ENCODE measurements at places on chromosomes 12 and 14.

DNA sequence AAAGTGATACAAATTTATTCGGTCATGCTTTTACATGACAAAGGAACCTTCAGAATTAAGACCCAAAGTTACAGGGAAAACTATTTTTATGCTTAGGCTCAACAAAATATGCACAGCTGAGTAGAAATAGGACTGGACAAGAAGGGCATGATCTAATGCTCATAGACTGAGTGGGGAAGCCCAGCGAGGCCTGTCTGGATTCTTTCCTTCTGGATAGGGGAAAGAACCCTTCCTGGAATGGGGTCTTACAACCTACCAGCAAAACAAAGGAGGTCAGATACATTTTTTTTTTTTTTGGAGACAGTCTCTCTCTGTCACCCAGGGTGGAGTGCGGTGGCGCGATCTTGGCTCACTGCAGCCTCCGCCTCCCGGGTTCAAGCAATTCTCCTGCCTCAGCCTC is 2.2 kb upstream of the DDX55 start:
- DNase-seq, result no peak

DNA sequence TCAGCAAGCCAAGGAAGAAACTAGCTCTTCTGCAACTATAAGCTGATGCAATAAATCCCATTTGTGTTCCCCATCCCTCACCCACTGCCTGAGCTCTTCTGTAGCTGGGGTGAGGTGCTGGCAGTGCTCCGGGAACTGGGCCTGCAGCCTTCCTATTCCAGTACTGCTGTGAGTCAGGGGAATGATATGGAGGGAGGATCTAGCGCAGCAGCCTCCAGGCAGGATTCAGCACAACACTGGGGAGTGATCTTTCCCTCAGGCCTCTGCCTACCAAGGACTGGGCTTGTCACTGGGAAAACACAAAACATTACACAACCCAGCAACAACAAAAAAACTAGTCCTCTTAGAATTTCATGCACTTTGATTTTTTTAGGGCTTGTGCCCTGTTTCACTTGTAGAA is 58.7 kb downstream of the ST8SIA1 start:
- DNase-seq, result no peak

- DNase-seq, result no peak
Observed at GRCh38 chr14:100312877-100313400, 6.7 kb upstream of the SLC25A29 start.

GRCh38 chr12:84131076-84131475 is 781.5 kb downstream of the SLC6A15 start:
- DNase-seq, result no peak

DNA sequence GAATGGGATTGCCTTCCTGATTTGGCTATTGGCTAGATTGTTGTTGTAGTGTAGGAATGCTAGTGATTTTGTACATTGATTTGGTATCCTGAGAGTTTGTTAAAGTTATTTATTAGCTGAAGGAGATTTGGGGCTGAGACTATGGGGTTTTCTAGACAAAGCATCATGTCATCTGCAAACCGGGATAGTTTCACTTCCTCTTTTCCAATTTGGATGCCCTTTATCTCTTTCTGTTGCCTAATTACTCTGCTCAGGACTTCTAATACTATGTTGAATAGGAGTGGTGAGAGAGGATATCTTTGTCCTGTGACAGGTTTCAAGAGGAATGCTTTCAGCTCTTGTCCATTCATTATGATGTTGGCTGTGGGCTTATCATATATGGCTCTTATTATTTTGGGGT is 265.7 kb upstream of the MGAT4C start:
- DNase-seq, result no peak

GRCh38 chr12:130070126-130070611 is 92.1 kb upstream of the FZD10 start:
- no peak for DNase-seq

DNA sequence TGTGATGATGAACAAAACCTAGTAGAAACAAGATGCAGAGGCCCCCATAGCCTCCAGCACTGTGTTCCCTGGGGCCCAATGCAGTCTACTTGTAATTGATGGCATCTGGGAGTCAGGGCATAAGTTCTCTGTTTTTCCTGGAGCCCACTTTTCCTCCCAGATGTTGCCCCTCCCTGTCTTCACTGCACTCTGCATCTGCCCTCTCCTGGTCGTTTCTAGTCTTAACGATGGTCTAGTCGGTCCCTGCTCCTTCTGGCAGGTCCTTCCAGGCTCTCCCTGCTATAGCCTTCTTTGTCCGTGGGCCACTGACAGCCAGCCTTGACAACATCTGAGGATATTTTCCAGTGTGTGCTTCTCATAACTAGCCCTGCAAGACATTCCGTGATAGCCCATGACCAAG is 208.3 kb downstream of the GXYLT1 start:
- no peak for DNase-seq

GRCh38 chr12:25681580-25681979 is 128.5 kb upstream of the LMNTD1 start:
- no peak for DNase-seq

DNA sequence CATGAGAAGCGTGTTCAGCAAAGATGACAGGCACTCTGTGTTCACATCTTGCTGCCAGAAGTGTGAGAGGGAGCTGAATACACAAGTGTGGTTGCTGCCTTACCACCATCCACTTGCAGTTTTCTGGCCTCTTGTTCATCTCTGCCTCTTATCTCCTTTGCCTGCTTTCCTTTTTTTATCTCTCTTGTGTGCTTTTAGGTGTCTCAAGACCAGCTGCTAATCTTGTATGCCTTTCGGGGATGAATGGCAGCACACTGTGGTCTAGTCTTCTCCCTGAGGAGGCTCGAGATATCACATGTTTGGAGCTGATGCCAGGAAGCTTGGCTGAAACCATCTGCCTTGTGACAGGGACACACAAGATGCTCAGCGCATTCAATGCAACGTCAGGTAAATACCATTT is 17.2 kb downstream of the FAM234B start:
- no peak for DNase-seq

GRCh38 chr12:26317942-26318575 is 122.7 kb downstream of the SSPN start:
- no peak for DNase-seq

- no peak for DNase-seq
Observed at GRCh38 chr14:82379291-82379690, 845.6 kb upstream of the SEL1L start.

- DNase-seq, result no peak
Observed at GRCh38 chr14:77064521-77065178, 33.4 kb upstream of the CIPC start.

DNA sequence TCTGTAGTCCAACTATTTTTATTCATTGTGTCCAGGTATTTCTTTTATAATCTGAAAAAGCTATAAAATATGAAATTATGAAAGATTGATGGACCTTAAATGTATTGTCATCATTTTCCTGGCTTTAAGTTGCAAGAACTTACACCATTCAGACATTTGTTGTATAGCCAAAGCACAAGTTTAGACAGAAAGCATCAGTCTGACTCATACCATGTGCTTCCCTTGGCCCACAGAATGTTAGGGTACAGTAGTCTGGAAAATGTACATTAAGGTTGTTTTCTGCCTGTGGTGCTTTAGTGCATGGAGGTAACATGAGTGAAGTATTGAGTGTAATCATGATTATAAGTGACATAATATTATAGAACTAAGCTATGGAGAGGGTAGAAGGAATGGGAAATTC is 1002.5 kb downstream of the BCL11B start:
- DNase-seq, result no peak

GRCh38 chr12:128823216-128823915 is 392 bp downstream of the SLC15A4 start:
- no peak for DNase-seq

DNA sequence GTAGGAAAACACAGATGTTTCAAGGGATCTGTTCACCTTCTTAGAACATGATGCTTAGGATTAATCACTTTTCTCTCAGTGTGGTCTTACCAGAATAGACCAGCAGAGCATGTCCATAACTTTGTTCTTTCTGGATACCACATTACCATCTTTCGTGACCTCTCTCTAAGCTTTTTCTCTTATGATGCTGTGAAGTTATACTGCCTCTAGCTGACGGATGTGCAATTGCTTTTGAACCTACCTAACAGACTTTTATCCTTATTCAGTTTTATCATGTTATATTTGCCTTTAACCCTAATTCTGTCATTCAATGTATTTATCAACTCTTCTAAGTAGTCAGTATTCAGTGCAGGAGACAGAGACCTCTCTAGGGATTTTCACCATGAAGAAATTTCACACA is 246.7 kb downstream of the DACT1 start:
- no peak for DNase-seq

DNA sequence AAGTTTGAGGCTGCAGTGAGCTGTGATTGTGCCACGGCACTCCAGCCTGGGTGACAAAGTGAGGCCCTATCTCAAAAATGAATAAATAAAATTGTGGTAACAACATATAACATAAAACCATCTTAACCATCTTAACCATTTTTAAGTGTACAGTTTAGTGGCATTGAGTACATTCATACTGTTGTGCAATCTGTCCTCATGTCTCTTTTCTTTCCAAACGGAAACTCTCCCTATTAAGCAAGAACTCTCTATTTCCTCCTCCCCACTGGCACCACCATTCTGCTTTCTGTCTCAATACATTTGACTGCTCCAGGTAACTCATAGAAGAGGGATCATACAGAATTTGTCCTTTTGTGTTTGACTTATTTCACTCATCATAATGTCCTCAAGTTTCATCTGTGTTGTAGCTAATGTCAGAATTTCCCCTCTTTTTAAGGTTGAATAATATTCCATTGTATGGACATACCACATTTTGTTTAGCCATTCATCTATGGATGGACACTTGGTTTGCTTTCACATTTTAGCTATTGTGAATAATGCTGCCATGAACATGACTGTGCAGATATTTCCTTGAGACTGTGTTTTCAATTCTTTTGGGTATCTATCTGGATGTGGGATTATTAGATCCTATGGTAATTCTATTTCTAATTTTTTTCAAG is 4.4 kb upstream of the MARK3 start:
- DNase-seq, result no peak

DNA sequence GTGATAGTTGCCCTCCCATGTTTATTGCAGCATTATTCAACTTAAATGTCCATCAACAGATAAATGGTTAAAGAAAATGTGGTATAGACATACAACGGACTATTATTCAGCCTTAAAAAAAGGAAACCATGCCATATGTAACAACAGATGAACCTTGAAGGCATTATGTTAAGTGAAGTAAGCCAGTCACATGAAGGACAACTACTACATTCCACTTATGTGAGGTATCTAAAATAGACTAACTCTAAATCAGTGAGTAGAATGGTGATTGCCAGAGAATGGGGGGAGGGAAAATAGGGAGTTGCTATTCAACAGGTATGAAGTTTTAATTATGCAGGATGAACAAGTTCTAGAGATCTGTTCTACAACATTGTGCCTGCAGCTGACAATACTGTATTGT is 10.1 kb downstream of the PCNX4 start:
- no peak for DNase-seq

DNA sequence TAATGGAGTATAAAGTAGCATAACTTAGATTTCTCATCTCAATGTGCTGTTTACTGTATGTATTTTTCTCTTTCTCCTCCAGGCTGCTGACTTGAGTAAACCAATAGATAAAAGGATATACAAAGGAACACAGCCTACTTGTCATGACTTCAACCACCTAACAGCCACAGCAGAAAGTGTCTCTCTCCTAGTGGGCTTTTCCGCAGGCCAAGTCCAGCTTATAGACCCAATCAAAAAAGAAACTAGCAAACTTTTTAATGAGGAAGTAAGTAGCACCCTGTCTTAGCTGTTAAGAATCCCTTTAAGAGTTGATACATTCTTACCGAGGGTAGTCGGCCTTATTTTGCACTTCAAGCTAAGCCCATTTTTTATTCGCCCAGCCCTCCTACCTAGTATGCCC is 55.2 kb downstream of the WDR20 start:
- DNase-seq, result no peak

DNA sequence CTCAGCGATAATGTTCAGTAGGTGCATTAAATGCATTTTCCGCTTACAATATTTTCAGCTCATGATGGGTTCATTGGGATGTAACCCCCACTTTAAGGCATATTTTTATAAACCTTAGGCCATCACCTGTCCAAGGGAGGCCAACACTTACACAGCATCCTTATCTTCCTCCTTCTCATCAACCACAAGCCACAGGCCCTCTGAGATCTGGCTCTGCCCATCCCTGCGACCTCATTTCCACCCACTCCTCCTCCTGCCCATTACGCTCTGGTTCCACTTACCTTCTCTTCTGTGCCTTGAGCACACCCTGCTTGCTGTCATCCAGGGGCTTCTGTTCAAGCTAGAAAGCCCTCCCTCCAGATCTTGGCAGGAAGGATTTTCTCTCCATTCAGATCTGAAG is 93.2 kb downstream of the EGLN3 start:
- DNase-seq, result no peak

DNA sequence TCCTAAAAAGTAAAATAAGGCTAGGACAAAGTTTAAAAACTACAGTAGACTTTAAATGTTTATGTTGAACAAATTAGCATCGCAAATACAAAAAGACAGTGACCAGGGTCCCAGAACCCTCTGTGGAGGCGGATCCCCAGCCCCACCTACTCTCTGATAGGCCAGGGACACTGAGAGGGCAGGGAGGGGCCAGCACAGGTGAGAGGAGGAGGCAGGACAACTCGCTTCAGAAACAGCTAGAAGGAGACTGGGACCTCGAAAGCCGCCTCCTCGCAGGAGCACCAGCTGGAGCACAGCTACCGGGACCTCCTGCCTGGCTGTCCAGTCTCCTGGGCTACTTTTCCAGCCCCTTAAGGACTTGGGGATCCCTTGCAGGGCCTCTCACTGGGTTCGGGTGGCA is 992 bp downstream of the DNAH10 start:
- no peak for DNase-seq

- no peak for DNase-seq
Observed at GRCh38 chr12:107339932-107340331, 246.6 kb upstream of the CRY1 start.

DNA sequence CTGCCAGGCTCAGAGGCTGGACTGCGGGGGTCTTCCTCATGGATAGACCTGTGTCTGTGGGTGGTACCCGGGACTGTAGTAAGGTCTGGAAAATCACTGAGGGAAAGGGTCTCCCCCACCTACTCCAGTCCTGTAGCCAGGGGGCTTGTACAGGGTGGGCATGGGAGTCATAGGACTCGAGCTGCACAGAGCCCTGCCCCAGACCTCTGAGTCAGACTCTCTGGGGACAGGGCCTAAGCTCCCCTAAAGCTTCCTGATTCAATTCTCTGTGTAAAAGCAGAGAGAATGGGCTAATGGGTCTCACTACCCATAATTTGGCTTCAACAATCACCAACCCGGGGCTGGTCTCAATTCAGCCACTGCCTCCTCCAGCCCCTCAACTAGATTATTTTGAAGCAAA is 27.0 kb downstream of the LRTM2 start:
- no peak for DNase-seq

DNA sequence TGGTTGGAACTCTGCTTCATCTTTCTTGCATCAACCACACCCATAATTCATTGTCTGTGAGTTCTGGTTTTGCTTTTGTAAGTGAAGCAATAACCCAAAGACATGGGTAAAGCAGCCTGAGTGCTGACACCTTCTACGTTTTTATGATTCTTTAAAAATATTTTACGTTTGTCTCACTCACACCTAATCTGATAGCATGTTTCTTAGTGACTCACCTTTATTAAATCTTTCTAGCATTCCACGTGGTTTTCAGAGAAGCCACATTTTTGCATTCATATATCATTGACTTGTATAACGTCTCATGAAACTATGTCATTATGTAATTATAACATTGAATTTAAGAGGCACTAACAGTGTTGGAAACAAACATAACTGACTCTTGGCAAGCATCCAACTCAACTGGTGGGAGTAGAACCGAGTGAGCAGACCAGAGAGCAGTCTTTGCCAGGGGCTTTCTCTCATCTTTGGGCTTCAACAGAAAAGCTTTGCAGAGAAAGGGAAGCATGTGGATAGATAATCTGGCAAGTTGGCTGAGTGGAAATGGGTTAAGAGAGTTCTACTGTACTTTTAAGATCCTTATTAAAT is 118.8 kb downstream of the TPH2 start:
- DNase-seq, result no peak
